ENCODE measurements at places on chromosomes 4 and X.

DNA sequence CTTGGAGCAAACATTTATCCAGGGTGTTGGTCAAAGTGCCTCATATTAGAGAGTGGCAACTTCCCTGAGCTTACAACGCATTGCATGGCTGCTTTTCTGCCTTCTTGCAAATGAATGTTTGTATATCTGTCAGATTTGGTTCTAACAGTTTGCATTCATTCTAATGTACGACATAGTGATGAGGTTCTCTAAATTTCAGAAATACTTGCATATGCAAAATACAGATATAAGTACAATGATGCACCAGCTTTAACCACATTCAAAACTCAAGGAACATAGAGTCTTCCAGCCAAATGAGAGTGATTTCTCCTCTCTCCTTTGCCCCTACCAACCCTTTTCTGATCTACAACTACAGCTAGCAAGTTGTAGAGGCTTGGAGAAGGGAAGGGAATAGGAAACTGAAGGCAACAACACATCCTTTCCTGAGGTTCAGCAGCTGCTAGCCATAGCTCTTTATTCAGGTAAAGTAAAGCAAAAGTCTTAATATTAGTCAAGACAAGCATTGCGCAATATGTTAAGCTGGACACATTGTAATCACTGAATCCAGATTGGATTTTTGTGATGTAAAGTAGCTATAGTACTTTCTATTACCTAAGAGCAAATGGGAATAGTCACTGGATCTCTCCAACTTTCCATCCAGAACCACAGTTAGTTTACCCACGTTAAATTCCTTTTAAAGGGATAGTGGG lies 6.3 kb downstream of the TKTL2 start:
- no peak for DNase-seq

- DNase-seq, result no peak
Measured at GRCh38 chrX:95953564-95953963, 731.1 kb upstream of the DIAPH2 start.

DNA sequence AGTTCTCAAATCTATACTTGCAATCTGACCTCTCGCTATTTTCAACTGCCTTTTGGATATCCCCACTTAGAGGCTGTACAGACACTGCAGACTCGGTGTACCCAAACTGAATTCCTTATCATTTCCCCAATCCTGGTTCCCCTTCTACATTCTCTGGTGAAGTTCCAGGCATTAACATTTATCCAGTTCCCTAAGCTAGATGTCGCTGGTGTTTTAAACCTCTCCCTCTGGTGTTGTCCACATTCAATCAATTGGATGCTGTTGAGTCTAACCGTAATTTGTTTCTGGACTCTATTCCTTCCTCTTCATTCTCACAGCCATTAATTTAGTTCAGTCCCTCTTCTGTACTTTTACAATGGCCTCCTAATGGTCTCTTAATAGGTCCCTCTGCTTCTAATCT lies 7.2 kb upstream of the STK26 start:
- no peak for DNase-seq

- no peak for DNase-seq
Measured at GRCh38 chr4:165393704-165394103, 14.9 kb downstream of the CPE start.

GRCh38 chr4:8185295-8185694 lies 13.8 kb upstream of the SH3TC1 start:
- no peak for DNase-seq

GRCh38 chrX:16826207-16826606 lies 39.9 kb downstream of the TXLNG start:
- DNase-seq, result peak; percentile 52

GRCh38 chr4:120266602-120267001 lies 200.0 kb upstream of the MAD2L1 start:
- no peak for DNase-seq

DNA sequence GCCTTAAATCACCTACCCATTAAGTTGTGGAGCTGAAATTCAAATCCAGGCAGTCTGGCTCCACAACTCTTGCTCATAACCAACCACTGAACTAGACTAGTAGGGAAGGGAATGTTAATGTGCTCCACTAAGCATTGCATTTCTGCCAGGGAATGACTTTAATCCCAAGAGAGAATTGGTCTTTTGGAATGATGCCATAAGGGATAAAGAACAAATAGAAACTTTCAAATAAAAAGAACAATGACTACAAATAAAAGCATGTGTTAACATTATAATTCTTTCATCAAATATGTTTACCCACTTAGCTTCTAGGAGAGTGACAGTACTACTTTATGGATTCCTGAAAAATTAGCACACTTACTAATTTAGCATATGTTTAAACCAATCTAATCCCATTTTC lies 905.9 kb downstream of the CENPC start:
- no peak for DNase-seq

GRCh38 chr4:177371461-177371860 lies 61.8 kb downstream of the NEIL3 start:
- no peak for DNase-seq

GRCh38 chrX:143648705-143649104 lies 12.8 kb upstream of the SLITRK4 start:
- DNase-seq, result peak; percentile 27

GRCh38 chr4:10577018-10577417 lies 107.5 kb downstream of the CLNK start:
- no peak for DNase-seq

DNA sequence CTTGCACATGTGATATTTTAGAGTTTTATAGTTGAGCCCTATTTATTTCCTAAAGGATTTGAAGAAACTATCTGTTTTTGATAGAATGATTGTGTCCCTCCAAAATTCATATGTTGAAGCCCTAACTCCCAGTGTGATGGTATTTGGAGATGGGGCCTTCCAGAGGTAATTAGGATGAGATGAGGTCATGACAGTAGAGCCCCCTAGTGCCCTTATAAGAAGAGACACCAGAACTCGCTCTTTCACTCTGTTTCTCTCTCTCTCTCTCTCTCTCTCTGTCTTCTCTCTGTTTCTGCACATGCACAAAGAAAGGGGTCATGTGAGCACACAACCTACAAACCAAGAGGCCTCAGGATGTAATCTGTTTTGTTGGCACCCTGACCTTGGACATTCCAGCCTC lies 921.9 kb upstream of the DIAPH2 start:
- no peak for DNase-seq

GRCh38 chrX:110341189-110342035 lies 17.2 kb upstream of the RTL9 start:
- peak; percentile 33 for DNase-seq

- no peak for DNase-seq
Measured at GRCh38 chr4:81424336-81424735, 47.4 kb downstream of the RASGEF1B start.

DNA sequence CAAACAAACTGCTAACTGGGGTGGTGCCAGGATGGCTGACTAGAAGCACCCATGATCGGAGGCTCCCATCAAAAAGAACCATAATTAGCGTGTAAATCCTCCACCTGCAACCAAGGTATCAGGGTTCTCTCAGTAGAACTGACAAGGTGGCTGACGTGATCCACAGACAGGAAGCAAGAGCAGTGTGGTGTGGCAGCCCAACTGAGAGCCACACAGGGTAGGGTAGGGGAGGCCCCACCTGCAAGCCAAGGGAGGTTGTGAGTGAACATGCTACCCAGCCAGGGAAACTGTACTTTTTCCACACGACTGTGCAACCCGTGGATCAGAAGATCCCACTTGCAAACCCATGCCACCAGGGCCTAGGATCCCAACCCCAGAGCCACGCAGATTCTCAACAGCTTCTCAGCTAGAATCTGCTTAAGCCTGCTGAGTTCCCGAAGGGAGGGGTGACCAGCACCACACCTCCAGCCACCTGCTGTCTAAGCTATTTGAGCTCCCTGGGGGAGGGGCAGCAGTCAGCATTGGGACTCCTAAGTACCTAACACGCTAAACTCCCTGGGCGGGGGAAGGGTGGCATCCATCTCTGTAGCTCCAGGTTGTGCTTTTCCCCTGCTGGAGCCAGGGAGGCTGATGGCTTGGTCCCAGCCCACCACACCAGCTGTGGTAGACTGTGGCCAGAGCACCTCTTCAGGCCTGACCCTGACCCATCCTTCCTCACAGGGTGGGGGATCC lies 425.1 kb downstream of the GPM6A start:
- no peak for DNase-seq

DNA sequence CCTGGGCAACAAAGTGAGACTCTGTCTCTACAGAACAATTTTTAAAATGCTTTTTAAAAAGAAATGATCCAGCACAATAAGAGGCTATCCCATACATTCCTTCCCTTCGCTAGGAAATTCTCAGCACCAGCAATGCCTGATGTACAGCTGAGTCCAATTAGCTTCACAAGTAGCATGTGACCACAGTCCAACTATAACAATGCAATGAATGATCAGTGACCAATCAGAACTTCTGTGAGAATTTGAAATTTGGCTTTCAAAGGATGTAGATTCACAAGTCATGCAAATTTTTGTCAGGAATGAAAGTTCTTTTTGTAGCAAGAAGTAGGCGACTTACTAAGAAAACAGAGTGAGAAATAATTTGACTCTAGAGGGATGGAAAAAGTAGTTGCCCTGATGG lies 278.5 kb upstream of the UGT8 start:
- DNase-seq, result no peak

DNA sequence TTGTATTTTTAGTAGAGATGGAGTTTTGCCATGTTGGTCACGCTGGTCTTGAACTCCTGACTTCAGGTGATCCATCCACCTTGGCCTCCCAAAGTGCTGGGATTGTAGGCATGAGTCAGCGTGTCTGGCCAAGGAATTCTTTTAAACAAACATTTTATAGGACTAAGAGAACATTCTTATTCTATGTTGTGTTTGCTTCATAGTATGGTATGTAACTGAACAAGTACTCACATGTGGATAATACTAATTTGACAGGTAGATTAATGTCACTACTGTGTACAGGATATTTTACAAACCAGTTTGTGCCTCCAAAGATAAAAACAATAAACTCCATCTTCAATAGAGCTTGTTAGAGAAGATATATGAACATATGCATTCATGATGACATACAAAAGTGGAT lies 1353.4 kb downstream of the PCDH7 start:
- no peak for DNase-seq

GRCh38 chr4:183554346-183554686 lies 49.5 kb downstream of the ING2 start:
- no peak for DNase-seq

DNA sequence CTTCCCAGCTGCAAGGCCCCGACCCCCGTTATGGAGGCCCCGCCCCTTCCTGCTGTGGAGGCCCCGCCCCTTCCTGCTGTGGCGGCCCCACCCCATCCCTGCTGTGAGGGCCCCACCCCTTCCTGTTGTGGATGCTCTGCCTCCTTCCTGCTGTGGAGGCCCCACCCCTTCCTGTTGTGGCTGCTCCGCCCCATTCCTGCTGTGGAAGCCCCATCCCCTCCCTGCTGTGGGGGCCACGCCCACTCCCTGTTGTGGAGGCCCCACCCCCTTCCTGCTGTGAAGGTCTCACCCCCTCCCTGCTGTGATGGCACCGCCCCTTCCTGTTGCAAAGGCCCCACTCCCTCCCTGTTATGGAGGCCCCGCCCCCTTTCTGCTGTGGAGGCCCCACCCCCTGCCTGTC lies 104.9 kb upstream of the PSAPL1 start:
- peak; percentile 56 for DNase-seq

DNA sequence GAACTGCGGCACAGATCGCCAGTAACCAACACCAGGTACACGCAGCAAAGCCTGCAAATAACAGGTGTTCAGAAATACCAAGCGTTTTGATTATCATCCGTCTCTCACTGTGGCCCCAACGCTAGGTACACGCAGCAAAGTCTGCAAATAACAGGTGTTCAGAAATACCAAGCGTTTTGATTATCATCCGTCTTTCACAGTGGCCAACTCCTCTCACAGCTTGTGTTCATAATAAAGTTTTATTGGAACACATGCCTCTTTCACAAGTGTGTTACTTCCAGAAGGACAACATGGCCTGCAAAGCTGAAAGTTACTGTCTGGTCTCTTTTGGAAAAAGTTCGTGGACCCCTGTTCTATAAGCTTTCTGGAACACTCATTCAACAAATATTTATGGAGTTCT lies 153.1 kb downstream of the AFAP1 start:
- DNase-seq, result no peak

DNA sequence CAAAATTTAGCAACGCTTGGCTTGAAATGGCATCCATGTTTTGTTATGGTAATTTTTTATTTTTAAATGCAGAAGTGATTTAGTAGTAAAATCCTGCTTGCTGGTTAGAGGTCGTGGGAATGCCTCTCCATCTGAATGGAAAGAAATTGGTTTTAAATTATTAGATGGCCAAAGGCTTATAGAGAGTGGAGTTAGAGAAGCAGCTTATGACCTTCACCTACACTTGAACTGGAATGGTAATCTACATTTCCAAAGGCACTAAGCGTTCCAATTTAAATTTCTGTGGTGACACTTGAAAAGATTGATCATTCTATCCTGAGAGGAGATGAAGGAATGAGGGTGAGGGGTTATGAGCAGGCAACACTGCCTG lies 280.7 kb downstream of the RAPGEF2 start:
- DNase-seq, result no peak

DNA sequence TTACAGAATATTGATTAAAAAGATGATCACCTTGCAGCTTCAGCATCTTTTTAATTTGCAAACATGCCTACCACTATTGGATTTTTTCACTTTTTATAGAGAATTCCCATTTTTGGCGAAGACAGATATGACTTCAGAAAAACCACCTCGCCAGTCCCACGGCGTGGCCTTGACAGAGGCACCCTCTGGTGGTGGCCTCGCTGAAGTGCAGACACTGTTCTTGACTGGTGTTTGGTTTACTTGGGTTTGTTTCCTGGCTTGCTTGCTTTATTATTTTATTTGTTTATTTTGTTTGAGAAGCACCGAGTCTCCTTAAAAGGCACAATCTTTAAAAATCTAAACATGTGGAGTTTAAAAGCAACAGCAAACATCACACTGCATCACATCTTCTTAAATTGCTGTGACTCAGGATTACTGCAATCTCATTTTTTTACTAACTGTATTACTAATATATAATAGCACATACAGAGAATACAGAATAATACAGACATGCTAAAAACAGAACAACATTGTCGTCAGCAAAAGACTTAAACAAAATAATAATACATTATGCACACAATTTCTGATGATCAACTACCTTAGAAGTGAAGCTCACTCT lies 13.1 kb upstream of the AMTN start:
- DNase-seq, result peak; percentile 34

GRCh38 chrX:34656467-34656841 lies 631 bp downstream of the TMEM47 start:
- no peak for DNase-seq

- no peak for DNase-seq
Measured at GRCh38 chr4:95508421-95508820, 40.4 kb downstream of the UNC5C start.

DNA sequence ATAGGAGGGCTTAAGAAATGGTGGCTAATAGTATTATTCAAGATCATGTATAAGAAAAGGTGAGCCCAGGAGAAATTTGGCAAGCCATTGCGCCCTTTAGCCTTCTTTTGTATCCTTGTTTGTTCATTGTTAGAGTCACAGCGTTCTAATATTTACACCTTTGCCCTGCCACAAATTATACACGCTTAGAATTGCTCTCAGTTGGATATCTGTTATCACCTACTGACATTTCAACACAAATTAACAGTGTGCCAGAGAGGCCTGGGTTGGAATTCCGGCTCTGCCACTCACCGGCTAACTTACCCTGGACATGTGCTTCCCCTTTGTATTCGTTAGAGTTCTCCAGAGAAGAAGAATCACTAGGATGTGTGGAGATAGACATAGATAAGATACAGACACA lies 148.7 kb upstream of the KIT start:
- DNase-seq, result no peak
